ENCODE measurements at places on chromosomes 2 and 18. TPM values are rescaled to one million over a fixed set of nuclear protein-coding genes. Genes with fewer than 3 reads are reported as not detected.

DNA sequence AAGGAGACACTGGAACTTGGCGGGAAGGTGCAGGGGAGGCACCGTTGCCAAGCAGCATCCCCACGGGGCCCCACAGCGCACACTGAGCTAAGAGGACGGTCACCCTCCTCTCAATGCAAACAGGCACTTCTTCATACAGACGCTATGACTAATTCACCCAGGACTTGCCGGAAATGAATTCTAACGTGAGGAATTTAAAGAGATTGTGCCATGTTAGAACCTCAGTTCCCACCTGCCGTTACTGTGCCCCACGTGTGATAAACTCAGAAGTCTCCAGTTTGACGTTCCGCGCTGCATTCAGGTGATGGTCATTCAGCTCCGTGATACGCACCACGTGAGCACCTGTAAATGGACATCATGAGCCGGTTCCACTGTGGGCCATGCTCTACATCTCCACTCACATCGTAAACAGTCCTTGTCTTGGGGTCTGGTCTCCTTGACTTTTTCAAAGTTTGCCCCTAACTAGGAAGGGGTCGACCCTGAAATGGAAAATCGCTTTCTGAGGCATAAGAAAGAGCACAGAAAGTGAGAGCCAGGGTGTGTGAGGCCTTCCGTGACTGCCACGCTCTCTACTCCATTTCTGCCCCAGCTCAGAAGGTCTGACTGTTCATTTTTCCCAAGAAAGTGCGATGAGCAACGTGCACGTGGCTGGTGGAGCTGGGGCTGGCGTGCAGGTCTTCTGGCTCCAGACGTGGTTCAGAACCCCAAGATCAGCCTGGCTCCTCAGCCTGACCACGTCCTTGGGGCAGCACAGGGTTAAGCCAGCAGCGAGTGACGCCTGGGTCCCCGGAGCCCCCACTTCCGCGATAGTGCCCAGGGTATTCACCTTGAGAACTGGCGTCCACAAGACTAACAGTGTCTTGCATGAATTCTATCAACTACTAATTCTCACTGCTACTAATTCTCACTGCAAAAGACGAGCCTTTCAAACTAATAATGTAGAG is 35.1 kb downstream of the TMEM18 start:
- DNase-seq, result no peak
- H3K4me3 ChIP-seq, result no peak overlapping the region
- H3K4me1 ChIP-seq, result no peaks in the 10 kb centered on the region
- H3K27ac ChIP-seq, result no peak overlapping the region

GRCh38 chr2:67515056-67515455 is 117.9 kb downstream of the ETAA1 start:
- H3K4me1 ChIP-seq, result no peaks in the 10 kb centered on the region
- H3K36me3 ChIP-seq, result no peaks in the 10 kb centered on the region
- H3K27me3 ChIP-seq, result no peaks in the 10 kb centered on the region
- H3K4me3 ChIP-seq, result no peak overlapping the region

The LONRF2 gene
- 17.0 TPM for total RNA-seq

DNA sequence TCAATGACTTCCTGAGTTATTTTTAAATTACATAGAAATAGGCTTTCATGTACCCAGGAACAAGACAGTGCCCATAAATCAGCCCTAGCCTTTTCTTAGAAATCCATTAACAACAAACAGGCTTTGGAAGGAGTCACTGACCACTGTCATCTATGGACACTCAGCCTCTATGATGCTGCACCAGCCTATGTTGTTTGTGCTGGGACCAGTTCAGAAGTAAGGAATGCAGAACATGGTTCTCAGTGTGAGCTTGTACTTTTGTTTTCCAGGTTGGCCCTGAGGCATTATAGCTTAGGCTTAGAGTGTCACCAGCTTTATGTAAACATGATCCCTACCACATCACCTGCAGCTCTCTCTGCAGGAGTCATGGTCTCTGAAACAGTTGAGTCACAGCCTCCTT is 335.7 kb upstream of the CDH7 start:
- H3K4me1 ChIP-seq, result no peaks in the 10 kb centered on the region
- no peak for DNase-seq
- no peaks in the 10 kb centered on the region for H3K36me3 ChIP-seq

The WDR75 gene
- total RNA-seq, result 44.6 TPM

The TWIST2 gene
- total RNA-seq, result 3.4 TPM

DNA sequence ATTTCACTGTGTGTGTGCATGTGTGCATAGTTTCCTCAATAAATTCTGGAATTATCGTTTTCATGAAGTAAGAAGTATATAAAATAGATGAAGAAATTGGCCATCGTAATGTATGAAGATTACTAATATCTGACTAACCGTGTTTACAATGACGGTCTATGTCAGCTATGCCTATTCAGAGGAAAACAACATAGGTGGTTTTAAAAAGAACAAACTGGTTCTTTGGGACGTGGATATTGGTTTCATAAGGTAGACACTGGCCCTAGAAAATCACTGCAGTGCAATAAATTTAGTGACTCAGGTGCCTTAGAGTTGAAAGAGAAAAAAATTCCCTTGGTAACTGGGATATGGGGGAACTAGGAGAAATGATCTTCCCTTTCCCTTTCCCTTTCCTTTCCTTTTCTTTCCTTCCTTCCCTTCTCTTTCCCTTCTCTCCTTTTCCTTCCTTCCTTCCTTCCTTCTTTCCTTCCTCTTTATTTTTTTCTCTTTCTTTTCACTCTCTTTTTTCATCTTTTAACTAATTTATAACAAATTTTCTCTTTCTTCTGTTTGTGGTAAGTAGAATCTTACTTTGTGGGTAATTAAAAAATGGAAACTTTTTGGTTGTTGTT is 36.4 kb downstream of the MAP2 start:
- H3K4me3 ChIP-seq, result no peak overlapping the region
- no peaks in the 10 kb centered on the region for H3K27me3 ChIP-seq
- DNase-seq, result no peak
- no peaks in the 10 kb centered on the region for H3K4me1 ChIP-seq
- no peaks in the 10 kb centered on the region for H3K36me3 ChIP-seq

DNA sequence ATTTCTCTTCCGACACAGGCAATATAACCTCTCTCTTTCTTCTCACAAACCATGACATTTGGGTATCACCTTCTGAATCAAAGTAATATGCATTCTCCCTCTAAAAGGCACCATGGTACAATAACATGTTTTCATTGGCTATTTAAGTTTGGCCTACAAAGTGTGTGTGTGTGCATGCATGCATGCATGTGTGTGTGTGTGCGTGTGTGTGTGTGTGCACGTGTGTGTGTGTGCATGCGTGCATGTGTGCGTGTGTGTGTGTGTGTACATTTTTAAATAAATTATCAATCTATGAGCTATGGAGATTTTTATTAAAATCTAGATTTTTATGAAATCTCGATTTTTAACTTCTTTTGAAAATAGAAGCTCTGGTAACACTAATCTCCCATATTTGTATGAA is 745.3 kb upstream of the ZEB2 start:
- H3K27me3 ChIP-seq, result no peaks in the 10 kb centered on the region
- H3K4me3 ChIP-seq, result no peak overlapping the region
- no peak overlapping the region for H3K27ac ChIP-seq
- no peaks in the 10 kb centered on the region for H3K4me1 ChIP-seq

The TRABD2A gene
- 0.69 TPM for total RNA-seq

- H3K36me3 ChIP-seq, result no peaks in the 10 kb centered on the region
- H3K27me3 ChIP-seq, result no peaks in the 10 kb centered on the region
- peaks cover 3% of the 10 kb centered on the region for H3K4me1 ChIP-seq
- no peak overlapping the region for H3K27ac ChIP-seq
- DNase-seq, result no peak
- no peak overlapping the region for H3K4me3 ChIP-seq
Measured at GRCh38 chr2:173090276-173090877, 14.7 kb downstream of the MAP3K20 start.

The ANKRD44 gene
- total RNA-seq, result 63.5 TPM

The EDAR gene
- 0.66 TPM for total RNA-seq

GRCh38 chr2:43792653-43793052 is 18.8 kb downstream of the DYNC2LI1 start:
- peaks cover 9% of the 10 kb centered on the region for H3K36me3 ChIP-seq
- no peak overlapping the region for H3K27ac ChIP-seq
- no peak for DNase-seq
- H3K27me3 ChIP-seq, result no peaks in the 10 kb centered on the region

GRCh38 chr2:172342078-172342477 is 85.3 kb upstream of the ITGA6 start:
- no peaks in the 10 kb centered on the region for H3K36me3 ChIP-seq

DNA sequence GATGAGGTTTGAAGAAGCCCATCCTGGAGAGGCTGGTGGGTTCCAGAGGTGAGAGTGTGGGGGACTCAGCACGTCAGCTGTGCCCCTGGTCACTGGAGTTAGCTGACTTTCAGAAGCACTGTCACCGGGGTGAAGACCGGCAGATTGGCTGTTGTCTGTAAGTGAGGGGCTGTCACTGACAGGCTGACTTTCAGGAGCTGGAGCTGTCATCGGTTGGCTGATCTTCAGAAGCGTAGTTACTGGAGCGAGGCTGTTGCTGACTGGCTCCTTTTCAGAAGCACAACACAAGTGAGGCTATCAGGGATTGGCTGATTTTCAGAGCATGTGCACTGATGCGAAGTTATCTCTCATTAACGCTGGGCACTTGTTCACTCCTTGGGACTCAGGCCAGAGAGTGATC is 738.4 kb upstream of the ID2 start:
- H3K27ac ChIP-seq, result no peak overlapping the region
- H3K36me3 ChIP-seq, result no peaks in the 10 kb centered on the region
- H3K27me3 ChIP-seq, result no peaks in the 10 kb centered on the region
- no peak overlapping the region for H3K4me3 ChIP-seq
- no peaks in the 10 kb centered on the region for H3K4me1 ChIP-seq
- no peak for DNase-seq

DNA sequence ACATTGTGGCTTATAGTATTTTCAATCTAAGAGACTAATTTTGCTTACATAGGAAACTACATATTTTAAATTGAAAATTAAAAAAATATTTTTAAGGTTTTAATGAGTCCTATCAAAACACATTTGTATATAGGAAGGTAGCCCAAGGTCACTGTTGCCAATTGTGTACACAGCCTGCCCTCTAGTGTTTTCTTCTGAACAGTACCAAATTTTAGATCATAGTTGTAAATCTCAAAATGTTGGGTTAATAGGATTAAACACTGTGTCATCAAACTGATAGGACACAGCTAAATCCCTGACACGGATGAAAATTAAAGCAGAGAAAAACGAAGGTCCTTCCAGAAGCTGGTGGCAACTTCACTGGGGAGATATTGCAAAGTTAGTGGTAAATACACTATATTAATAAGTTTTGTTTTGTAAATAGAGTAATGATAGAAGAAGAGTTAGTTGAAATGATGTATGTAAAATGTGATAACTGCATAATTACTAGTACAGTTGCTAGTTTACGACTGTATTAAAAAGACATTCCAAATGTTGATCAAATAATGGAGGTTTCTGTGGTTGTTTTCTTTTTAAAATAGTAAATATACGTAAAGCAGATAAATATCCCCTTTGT is 19.7 kb downstream of the CLUL1 start:
- no peaks in the 10 kb centered on the region for H3K36me3 ChIP-seq
- no peak overlapping the region for H3K4me3 ChIP-seq
- H3K4me1 ChIP-seq, result no peaks in the 10 kb centered on the region

DNA sequence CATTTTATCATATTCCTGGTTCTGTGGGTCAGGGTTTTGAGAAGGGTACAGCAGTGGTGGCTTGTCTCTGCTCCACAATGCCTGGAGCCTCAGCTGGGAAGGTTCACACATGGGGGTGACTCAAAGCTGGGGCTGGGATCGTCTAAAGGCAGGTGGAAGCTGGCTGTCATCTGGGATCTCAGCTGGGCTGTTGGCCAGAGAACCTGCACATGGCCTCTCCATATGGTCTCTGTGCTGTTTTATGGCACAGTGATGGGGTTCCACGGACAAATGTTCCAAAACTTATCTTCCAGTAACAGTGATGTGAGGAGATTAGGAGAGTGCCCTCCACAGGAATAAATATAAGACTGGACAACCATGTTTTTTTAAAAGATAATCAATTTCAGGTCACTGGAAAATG is 191.4 kb downstream of the SS18 start:
- H3K27me3 ChIP-seq, result no peaks in the 10 kb centered on the region
- H3K4me3 ChIP-seq, result no peak overlapping the region
- no peak for DNase-seq
- H3K4me1 ChIP-seq, result no peaks in the 10 kb centered on the region
- no peak overlapping the region for H3K27ac ChIP-seq

Data from spinal cord (tissue), 10 donors.